ENCODE measurements at places on chromosomes 12 and 14. TPM values are rescaled to one million over a fixed set of nuclear protein-coding genes. Genes with fewer than 3 reads are reported as not detected.

- no peak for DNase-seq
Measured at GRCh38 chr14:95541932-95542930, 7.4 kb downstream of the GLRX5 start.

DNA sequence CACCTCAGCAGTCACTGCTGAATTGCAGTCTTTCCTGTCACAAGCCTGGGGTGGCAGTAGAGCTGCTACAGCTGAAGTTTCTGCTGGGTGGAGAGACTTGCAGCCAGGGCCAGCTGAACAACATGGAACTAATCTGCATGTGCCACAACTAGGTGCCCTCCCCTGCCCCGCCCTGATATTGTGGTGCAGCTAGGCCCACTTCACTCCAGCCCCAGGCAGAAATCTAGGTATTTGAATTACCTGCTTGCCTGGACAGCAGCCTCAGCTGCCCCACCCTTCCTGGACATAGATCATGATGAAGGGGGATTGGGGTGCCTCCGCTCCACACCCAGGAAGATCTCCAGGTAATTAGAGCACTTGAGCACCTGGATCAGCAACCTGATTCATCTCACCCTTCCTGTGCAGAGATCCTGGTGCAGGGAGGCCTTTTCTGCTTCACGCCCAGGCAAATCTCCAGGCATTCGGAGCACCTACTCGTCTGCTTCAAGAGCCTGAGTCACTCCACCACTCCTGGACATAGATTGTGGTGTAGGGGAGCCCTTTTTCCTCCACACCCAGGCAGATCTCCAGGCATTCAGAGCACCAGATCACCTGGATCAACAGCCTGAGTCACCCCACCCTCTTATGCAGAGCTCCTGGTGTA, 477.0 kb downstream of the SOX5 start:
- peak; percentile 99 for DNase-seq

DNA sequence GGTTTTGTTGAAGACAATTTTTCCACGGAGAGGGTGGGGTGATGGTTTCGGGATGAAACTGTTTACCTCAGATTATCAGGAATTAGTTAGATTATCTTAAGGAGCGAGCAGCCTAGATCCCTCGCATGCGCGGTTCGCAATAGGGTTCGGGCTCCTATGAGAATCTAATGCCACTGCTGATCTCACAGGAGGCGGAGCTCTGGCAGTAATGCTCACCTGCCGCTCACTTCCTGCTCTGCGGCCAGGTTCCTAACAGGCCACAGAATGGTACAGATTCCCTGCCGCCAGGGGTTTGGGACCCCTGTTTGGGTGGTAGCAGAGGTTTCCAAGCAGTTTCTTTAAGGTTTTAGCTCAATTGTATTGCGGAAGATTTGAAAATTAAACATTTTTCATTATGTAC, 439.8 kb upstream of the OR4E1 start:
- DNase-seq: no peak

The HOXC10 gene
- 19.6 TPM for total RNA-seq

GRCh38 chr12:114006482-114007425, 40.6 kb upstream of the RBM19 start:
- no peak for DNase-seq

GRCh38 chr14:80538633-80539375, 327.5 kb upstream of the DIO2 start:
- no peak for DNase-seq

The ZNF839 gene
- 10.2 TPM for total RNA-seq

- peak; percentile 10 for DNase-seq
Measured at GRCh38 chr12:107801150-107801549, 26.6 kb downstream of the ASCL4 start.

- DNase-seq: no peak
Measured at GRCh38 chr12:51217133-51217967, 512 bp downstream of the POU6F1 start.

- DNase-seq: no peak
Measured at GRCh38 chr12:1528791-1529190, 65.6 kb downstream of the FBXL14 start.

The KITLG gene
- 16.7 TPM for total RNA-seq

DNA sequence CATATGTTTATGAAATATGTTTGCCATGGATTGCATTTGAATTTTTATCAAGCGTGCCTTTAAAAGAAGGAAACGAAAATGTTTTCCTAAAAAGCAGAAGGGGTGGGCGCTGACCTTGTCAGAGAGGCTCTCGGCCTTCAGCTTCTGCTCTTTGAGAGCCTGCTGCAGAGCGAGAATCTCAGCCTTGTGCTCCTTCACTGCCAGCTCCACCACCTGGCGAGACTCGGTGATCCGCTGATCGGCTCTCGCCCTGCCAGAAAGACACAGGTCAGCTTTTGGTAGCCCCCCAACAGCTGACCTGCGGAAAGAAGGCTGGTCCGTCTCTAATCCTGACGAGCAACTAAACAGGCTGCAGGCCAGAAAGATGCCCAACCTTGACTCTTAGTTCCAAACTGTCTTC, 62.4 kb downstream of the PRKAB1 start:
- DNase-seq: no peak

- DNase-seq: peak; percentile 70
Measured at GRCh38 chr12:8827551-8828256, 5.3 kb downstream of the A2ML1 start.

DNA sequence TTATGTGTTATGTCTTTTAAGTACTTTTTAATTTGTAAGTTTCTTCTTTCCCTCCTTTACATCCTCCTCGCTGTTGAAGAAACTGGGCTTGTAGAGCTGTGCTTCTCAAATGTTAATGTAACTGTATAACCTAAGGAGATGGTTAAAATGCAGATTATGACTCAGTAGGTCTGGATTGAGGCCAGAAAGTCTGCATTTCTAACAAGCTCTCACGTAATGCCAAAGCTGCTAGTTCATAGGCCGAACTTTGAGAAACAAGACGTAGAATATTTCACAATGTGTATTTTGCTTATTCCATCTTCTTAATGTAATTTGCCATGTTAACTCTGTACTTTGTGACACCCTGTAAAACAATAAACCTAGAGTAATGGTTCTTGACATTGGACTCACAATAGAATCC, 193.3 kb upstream of the SYT1 start:
- no peak for DNase-seq

DNA sequence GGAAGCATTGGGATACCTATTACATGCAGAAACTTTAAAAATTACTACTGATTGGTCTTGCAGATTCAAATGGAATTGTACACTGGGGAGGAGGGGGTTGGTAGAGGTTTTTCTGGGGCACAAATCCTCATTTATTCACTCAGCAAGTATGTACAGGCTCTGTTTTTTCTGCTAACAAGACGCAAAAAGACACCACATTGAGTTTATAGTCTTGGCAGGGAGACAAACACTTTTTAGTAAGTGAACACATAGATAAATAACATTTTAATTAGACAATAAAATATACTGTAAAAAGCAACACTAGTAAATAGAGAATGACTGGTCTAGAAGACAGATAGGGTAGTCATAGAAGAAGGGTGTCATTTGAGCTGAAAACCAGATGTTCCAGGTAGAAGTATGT, 23.8 kb downstream of the GLIPR1L2 start:
- no peak for DNase-seq

The MIP gene
- total RNA-seq: not detected

- no peak for DNase-seq
Measured at GRCh38 chr12:47591361-47591791, 114.5 kb downstream of the RPAP3 start.
